ENCODE measurements at places on chromosomes 6 and 20.

- no peak for DNase-seq
Observed at GRCh38 chr20:4065391-4065844, 50.1 kb upstream of the RNF24 start.

DNA sequence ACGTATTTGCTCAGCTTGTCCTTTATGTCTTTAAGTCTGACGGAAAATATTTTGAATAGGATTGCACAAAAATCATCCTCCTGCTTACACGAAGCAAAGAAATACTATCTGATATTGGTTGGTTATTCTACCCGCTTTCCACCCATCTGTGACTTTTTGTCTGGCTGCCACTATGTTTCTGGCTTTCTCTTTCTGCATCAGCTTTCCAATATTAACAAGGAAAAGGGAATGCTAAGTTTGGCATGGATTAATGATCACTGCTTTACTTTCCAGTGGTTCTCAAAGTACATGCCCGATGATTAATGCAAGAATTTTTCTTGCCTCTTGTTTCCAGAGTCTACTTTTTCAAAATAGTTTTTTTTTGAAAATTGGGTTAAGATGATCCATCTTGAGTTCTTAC, 57.0 kb downstream of the RNF144B start:
- no peak for DNase-seq

- DNase-seq = no peak
Observed at GRCh38 chr20:22700367-22700766, 116.0 kb upstream of the FOXA2 start.

GRCh38 chr6:195861-196360, 96.4 kb upstream of the DUSP22 start:
- DNase-seq = no peak

DNA sequence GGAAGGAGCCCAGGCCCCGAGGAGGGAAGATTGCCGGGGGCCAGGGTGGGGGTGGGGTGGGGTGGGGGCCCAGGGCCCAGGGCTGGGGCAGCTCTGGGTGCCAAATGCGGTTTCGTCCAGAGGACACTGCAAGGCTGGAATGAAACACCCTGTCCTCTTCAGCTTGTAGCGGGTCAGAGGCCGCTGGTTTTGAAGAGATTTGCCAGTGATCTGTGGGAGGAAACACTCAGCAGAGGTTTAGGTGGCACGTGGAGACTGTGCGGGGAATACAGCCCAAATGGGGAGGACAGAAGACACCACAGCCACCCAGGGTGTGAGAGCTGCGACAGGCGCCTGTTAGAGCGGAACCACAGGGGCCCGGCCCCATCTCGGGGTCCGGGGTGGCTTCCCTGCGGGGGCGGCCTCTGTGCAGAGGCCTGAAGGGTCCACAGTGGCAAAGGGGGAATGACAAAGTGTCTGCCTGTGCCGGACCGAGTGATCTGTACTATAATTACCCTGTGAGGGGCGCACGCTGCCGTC, 29.2 kb downstream of the FRMD1 start:
- no peak for DNase-seq

DNA sequence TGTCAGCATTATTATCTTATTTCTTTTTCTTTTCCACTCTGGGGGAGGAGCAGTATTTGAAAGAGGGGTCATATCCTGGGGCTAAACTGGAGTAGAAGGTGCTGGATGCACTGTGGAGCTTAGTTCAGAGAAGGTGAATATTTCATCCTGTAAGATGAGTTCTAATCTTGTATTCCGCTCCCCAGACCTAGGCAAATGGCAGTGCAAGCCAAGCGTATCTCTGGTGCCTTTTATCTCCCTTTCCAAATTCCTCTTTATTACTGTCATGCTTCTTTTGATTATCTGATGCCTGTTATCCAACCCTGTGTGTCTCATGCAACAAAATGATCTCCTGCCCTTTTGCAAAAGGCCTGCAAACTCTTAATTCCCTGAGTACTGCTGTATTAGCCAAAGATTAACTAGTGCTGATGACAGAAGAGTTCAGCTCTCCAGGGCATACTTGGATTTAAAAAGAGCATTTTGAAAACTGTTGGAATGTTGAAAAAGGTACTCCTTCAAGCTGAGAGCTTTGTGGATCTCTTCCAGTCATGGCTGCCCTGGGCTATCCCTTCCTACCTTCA, 138.0 kb downstream of the CARMIL1 start:
- DNase-seq = no peak

DNA sequence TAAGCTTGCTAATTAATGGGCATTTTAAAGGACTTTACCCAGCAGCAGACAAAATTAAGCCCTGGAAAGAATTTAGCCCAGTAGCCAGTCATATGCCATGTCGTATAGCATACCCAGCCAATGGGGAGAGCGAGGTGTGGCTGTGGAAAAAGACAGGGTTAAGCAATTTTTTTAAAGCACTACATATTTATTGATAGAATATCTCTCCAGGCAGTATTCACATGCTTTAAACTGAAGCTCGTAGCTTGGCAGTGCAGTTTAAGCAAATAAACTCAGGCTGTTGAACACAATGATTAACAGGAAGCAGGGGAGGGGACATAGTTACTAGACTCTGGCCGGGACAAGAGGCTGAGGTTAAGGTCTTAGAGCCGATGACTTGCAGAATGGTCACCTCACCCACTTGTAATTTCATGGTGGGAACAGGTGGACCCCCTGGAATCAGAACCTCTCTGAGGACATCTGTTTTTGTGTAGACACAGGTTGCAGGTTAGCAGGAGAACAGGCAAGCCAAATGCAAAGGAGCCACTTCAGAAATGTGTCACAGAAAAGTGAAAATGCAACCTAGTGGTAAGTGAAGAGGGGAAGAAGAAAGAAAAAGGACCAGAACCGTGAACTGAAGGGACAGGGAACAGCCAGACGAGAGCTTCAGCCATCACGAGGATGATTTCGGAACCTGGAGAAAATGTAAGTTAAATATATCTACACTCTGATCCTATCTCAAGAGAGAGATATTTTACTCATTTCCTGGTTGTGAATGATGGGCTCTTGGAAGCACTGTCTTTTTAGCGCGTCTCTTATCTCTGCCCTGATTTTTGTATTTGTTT, 7.2 kb downstream of the GCNT2 start:
- DNase-seq = no peak

DNA sequence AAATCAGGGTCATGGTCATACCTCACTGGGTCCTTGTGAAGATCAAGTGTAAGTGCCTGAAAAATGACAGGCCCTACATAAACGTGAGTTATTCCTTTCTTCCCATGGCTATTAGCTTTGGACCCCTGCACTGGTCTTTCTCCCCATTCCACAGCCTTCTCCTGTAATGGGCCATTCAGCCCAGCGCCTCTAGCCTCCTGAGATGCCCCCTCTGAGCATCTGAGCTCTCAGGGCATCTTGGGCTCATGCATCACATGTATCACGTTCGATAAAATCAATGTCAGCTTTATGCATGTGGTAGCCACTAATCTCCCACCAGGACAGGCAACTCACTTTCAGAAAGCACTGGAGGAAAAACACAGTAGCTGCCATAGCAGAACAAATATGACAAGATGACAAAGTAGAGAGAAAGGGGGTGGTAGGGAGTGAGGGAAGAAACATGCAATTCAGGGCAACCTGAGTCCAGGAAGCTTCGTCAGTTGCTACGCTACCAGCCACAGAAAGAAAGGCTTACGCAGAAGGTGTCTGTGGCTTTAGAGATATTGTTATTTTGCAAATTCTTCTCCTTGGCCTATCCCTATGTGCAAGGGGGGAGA, 498.8 kb downstream of the PTPRT start:
- DNase-seq = no peak
